ENCODE measurements at places on chromosomes 2 and 18. TPM values are rescaled to one million over a fixed set of nuclear protein-coding genes. Genes with fewer than 3 reads are reported as not detected.

DNA sequence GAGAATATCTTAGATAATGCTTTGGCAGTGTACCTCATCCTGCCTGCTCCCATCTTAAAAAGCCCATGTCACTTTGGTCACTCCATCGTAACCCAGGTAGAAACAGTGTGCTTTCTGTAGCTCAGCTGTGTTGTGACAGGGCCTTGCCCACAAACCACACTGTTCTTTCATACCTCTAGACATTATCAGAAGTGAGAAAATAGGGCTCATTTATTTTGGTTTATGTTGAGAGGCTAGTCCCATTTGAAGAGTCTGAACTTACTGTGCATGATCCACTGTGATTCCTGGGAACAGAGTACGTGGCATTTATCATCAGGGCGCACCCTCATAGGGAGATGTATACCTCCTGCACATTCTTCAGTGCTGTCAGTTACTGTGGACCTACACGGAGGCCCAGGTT is 69.7 kb downstream of the FEZ2 start:
- no peak for DNase-seq

GRCh38 chr2:44671276-44671675 is 270.2 kb upstream of the SIX3 start:
- DNase-seq: no peak

DNA sequence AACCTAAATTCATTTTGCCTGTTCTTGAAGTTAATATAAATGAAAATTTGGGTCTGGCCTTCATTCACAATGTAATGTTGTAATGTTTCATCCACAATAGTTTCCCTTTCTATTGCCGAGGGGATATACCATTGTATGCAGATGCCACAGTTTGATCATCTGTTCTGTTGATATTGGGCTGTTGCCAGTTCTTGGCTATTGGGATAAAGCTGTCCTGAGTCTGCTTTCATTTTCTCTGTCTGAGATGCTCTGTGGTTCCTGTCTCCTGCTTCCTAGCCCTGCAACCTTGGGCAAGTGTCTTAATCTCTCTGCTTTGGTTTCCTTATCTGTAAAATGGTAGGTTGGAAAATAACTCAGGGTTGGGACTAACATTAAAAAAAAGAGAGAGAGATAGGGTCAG is 25.2 kb downstream of the B3GNT2 start:
- no peak for DNase-seq

- DNase-seq: no peak
These were observed 9.0 kb downstream of the TMEM214 start for GRCh38 chr2:27041752-27042151.

DNA sequence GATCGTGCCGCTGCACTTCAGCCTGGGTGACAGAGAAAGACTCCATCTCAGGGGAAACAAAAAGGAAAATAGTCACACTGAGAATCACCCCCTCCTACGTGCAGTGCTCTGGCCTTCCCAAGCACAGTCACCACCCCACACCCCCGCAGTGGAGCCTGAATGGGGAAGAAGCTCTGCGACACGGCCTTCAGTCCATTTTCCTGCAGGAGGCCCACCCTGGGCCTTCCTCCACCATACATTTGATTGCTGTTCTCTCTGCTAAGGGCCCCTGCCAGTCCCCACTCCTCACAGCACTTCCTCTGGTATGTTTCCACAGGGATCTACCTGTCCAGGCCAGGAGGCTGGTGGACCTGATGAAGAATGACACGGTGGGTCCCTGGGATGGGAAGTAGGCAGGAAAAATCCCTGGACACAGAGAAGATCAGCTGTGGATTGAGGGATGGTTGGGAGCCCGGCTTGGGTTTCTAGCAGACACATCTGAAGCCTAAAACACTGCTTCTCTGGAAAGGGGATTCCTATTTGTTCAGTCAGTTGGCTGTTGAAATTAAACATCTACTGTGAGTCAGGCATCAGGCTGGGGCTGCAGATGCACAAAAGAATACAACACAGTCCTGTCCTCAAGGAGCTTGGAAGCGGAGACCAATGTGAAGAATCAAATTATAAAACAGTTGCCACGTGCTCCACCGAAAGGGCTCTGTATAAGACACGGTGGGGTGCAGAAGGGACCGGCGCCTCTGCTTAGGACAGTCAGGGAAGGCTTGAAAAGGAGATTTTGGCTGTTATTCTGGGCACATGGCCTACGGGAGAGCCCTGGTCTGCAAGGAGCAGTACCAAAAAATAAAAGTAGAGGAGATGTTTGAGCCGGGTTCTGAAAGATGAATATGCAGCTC is 82.2 kb downstream of the PLB1 start:
- no peak for DNase-seq

DNA sequence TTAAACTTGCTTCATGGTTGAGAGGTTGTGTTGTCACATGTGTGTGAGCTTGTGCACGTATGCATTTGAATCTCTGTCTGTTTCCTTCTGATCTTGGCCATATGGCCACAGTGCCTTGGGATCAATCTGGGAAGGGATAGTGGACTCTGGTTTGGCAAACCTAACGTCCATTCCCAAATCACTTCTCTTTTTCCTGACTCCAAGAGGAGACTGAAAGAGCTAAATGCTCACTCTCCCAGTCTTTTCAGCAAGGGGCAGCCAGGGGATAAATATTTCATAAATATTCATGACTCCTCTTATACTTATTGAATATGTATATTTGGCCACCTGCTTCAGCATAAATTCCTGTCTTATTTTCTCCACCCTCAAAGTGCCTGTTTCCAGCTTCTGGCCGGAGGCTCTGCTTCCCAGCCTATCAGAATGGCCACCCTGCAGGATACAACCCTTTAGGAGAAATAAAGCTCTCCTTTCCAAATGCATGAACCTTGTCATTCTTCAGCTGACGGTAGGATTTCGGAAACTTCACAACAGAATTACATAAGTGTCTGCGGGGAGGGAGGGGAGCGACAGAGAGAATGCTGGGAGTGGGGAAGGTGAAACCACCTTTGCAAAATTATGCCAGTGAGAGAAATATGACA is 112.2 kb upstream of the COPS8 start:
- DNase-seq: no peak

- no peak for DNase-seq
These were observed 402.1 kb downstream of the PARD3B start for GRCh38 chr2:204947405-204947804.

GRCh38 chr18:55953326-55953725 is 365.3 kb upstream of the TCF4 start:
- no peak for DNase-seq

GRCh38 chr2:114742245-114742644 is 299.8 kb downstream of the DPP10 start:
- DNase-seq: no peak

GRCh38 chr2:106120432-106120831 is 73.7 kb downstream of the UXS1 start:
- peak; percentile 82 for DNase-seq

DNA sequence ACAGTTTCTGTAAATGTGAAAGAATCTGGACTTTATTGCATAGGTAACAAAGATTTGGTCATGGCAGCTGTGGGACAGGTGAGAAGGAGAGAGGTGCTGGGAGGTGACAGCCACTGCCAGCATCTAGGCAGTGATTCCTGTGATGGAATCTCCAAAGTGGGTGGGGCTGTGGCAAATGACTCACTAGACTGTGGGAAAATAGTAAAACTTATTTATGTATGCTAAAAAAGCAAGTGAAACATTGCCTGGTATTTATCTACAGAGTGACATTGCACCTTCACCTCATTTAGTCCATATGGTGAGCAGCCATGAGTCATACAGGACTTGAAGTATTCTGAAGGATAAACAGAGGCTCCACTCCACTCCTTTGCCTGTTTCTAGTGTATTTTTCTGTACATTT is 145.3 kb upstream of the MEX3C start:
- no peak for DNase-seq

DNA sequence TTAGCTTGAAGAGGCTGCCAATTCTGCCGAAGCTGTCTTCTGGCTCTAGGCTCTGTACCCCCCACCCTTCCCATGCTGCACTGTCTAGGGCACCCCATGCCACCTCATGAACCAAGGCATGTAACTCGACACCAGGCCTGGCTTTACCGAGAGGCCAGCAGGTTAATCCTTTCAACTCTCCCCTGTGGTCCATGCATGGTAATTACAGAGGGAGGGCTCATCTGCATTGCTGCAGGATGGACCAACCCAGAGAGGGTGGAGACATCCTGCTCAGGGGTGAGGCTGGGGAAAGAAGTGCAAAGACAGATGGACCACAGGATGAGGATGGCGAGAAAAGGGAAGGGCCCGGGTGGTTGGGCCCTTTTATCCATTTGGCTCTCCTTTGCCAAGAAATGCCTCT is 65.8 kb downstream of the KCTD1 start:
- DNase-seq: no peak

DNA sequence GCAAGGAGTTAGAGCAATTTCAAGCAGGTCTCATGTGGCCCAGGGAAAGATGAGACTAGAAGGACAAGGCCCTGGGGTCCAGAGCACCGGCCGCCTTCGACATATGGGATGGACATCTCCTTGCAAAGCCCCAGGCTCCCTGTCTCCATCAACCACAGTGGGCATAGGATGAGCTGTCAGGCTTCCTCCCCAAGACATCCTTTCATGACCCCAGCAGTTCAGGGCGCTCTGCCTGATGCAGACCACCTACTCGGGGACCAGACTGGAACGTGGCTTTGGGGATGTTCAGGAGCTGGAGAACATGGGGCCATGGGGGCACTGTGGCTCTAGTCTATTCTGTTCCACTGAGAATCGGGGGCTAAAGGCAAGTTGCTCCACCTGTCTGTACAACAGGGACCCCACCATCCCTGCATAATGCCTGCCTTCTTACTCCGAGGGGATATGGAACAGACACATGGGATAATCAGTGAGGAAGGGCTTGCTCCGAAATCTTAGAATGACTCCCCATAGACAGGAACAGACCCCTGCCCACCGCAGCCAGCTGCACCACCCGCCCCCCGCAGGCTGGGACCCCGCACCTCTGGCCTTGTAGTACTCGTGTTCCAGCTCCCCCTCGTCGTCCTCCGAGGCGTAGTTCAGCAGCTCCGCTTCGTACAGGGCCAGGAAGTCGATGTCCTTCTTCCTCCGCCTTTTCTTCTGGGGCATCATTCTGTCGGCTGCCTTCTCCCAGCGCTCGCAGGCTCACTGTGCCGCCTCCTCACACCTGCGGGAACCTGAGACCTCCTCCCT is 500 bp downstream of the LOXHD1 start:
- no peak for DNase-seq

DNA sequence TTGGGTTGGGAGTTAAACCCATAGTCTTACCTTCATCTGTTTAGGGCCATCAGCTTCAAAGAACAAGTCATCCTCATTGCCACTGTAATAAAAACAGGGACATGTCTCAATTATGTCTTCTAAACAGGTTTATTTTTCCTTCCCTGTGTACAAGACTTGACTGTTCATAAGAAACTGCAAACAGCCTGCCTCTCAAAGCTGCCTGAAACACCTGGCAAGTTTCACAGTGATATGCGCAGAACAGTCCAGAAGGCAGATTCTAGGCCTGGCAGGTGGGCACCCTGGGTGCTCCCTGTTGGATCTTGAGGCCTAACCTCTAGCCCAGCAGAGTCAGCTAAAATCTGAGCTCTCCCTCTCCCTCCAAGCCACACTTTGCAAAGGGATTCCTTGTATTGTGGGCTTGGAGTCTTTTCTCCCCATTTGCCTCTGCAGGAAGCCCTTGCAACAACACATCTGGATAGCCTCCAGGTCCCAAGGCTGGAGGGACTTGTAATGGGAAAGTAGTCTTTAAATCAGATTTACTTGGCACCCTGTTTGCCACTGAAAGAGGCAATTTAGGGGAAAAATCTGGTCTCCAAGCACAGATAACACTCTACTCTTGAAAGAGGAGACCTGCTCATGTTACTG is 930 bp downstream of the IL1B start:
- no peak for DNase-seq

DNA sequence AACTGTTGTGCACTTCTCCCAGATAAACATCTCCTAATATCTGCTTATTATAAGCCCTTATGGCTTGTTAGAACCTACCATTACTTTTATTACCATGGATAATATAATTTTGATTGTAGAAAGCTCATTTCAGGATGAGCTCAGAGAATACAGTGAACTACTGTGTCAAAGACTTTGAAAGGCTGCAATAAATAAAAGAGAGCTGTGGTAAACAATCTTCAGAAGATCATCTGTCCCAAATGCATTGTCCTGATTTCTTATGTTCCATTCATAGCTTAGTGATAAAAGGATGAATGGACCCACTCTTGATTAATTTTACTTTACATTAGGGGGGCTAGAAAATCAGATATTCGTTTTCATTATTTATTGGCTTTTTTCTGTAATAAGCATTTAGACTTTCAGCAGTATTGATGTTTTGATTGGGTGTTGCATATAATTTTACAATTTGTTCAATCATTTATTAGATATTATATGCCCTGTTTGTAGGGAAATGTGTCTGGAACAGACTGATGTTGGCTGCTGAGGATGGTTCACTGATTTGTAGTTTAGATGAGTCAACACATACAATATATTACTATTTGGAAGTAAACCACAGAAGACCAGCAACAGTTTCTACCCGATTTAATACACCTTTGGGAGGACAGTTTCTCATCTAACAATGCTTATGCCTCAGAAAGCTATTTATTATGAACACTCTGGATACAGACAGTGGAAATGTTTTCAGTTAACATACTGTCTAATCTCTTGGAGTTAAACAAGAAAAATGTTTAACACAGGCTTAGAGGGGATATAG is 147.2 kb downstream of the TMEFF2 start:
- no peak for DNase-seq

DNA sequence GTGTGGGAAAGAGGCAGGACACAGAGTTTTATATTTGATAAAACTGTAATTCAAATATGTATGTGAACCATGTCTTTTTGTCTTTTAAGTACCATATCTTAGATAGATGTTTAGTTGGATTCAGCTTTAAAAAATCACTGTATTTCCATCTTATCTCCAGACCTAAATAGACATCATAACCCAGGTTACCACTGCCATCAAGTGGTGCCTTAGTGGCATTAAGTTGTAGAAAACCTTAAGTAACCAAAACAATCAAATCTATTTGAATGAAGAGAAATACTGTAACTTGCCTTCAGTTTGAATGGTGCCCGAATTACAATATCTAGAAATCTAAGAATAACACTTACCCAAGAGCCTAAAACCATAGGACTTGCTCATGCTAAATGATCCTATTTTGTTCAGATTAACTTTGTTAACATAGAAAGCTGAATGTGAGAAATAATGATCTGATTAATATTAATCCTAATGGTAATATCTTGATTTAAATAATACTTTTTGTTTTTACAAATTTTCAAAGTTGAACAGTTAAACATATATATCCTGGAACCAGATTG is 92.5 kb upstream of the MAP2 start:
- no peak for DNase-seq

GRCh38 chr2:165627470-165627869 is 158.0 kb downstream of the CSRNP3 start:
- no peak for DNase-seq

ACMSD gene
- total RNA-seq: 0.52 TPM

RHBDD1 gene
- 7.9 TPM for total RNA-seq

PDE1A gene
- total RNA-seq: 4.0 TPM

SPP2 gene
- total RNA-seq: not detected

POTEF gene
- not detected for total RNA-seq

ARHGAP15 gene
- not detected for total RNA-seq

IL36B gene
- total RNA-seq: not detected

Data from body of pancreas (tissue), 4 donors.